ENCODE measurements at places on chromosomes 11 and 22. TPM values are rescaled to one million over a fixed set of nuclear protein-coding genes. Genes with fewer than 3 reads are reported as not detected.

GRCh38 chr22:33335611-33336279, 277.6 kb upstream of the SYN3 start:
- no peak for ATAC-seq

The SLC6A5 gene
- total RNA-seq: not detected

The ANGPTL5 gene
- not detected for total RNA-seq

DNA sequence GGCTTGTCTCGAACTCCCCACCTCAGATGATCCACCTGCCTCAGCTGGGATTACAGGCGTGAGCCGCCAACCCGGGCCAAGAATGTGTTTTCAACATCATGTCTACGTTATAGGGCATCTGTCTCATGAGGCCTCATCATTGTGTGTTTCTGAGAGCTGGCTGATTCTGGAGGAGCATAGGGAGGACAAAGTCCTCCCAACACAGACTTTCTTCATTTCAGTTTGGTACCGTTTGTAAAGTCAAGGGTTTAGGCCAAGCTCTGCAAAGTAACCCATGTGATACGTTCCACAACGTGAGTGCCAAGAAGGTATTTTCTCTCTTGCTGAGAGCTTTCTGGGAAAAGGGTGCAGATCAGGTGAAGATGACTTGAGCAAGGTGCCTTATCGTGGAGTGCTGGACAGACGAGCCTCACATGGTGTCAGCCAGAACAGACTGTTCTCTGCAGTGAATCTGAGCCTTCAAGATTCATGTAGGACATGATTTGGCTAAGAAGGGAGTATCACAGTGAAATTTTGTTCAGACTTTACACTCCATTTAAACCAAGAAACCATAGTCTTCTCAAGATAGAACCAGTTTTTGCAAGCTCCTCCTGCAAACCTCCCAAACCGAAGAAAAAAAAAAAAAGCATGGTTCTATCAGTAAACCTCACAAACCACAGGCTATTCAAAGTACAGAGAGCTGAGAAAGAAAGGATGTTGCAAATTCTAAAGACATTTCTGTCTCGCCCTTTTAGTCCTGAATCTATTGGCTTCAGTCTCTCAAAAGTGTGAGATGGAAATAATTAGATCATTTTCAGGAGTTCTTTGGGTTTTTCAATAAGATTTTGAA, 71.7 kb downstream of the DBX1 start:
- ATAC-seq: no peak

- ATAC-seq: no peak
Observed at GRCh38 chr11:57700425-57700824, 11.6 kb downstream of the MED19 start.

GRCh38 chr11:102776454-102776853, 4.0 kb downstream of the MMP10 start:
- ATAC-seq: peak; percentile 84

The MMP10 gene
- total RNA-seq: 1.4 TPM

The SYT12 gene
- total RNA-seq: 0.92 TPM

- ATAC-seq: no peak
Observed at GRCh38 chr11:3163241-3163981, 1.7 kb downstream of the OSBPL5 start.

- ATAC-seq: no peak
Observed at GRCh38 chr11:75762885-75763284, 5.7 kb upstream of the DGAT2 start.

DNA sequence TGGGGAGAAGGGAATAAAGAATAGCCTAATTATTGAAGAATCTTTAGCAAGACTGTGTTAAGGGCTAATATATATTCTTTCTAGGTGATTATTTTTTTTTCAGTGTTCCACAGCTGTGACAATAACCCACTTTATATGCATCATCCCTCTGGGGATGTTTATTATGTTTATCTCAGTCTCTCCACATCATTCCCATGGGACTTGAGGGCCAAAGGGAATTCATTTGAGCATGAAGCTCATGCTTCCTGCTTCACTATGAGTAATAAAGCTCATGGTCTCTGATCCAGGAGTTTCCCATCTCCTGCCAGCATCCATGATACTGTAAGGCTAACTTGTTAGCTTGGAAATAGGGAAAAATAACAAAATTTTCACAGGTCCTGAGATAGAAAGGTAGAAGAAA, 1888.4 kb downstream of the LRRC4C start:
- no peak for ATAC-seq

The BET1L gene
- 20.5 TPM for total RNA-seq

- no peak for ATAC-seq
Observed at GRCh38 chr11:28529540-28530410, 421.6 kb downstream of the METTL15 start.

The UCP2 gene
- 5.3 TPM for total RNA-seq

The OR8J1 gene
- not detected for total RNA-seq

The DCDC1 gene
- not detected for total RNA-seq

- ATAC-seq: no peak
Observed at GRCh38 chr11:110472858-110473257, 43.1 kb downstream of the FDX1 start.

The TYR gene
- total RNA-seq: not detected

The ALDH3B1 gene
- total RNA-seq: 2.5 TPM

The CABP4 gene
- total RNA-seq: 0.24 TPM

DNA sequence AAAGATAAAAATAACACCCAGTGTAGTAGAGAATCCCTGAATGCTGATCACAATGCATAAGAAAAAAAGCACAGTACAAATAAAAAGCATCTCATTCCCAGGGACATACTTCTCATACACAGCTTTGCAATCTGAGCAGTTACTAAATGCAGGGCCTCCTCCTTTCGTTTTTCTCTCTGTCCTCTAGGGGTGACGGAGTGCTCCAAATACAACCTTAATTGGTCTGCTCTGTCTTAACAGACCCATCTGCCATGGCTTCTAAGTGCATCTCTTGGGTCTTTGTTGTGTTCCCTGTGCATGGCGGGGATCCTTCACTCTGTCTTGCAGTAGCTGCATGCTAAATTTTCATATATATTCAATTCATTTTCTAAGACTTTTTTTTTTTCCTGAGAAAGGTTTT, 1114.2 kb upstream of the RAG2 start:
- ATAC-seq: no peak
